Activated CD4-positive, alpha-beta T cell treated with anti-CD3 and anti-CD28 coated beads, Interleukin-2, Interleukin-6, amounts not matched to agents 100 ng/mL and 50 ng/mL, durations not matched to agents 16 hours and 8 hours (primary cell): ENCODE measurements at places on chromosomes 1 and 21.
A peak's percentile ranks its signal among the peaks of the same experiment; 100 is the strongest.

- DNase-seq, result no peak
Observed at GRCh38 chr1:93159337-93159736, 20.9 kb downstream of the TMED5 start.

GRCh38 chr1:76501586-76502219 lies 365.6 kb upstream of the ST6GALNAC5 start:
- no peak for DNase-seq

DNA sequence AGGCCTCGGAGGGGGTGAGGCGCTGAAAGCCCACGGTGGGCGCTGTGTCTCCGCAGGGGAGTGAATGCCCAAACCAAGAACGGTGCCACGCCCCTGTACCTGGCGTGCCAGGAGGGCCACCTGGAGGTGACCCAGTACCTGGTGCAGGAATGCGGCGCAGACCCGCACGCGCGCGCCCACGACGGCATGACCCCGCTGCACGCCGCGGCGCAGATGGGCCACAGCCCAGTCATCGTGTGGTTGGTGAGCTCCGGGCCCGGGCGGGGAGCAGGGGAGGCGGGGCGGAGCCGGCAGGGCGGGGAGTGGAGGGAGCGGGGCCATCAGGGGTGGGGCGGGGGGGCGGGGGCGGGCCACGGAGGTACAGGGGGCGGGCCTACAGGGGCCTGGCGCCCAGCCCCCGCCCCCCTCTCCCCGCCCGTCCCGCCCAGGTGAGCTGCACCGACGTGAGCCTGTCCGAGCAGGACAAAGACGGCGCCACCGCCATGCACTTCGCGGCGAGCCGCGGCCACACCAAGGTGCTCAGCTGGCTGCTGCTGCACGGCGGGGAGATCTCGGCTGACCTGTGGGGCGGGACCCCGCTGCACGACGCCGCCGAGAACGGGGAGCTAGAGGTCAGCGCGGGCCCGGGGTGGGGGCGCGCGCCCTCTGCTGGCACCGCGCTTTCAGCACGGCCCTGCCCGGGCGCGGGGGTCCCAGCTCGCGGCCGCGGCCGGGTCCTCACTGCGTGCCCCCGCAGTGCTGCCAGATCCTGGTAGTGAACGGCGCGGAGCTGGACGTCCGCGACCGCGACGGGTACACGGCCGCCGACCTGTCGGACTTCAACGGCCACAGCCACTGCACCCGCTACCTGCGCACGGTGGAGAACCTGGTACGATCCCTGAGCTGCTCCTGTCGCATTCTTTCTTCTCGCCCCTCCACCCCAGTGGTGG lies 15.9 kb downstream of the ESPN start:
- peak; percentile 77 for DNase-seq

DNA sequence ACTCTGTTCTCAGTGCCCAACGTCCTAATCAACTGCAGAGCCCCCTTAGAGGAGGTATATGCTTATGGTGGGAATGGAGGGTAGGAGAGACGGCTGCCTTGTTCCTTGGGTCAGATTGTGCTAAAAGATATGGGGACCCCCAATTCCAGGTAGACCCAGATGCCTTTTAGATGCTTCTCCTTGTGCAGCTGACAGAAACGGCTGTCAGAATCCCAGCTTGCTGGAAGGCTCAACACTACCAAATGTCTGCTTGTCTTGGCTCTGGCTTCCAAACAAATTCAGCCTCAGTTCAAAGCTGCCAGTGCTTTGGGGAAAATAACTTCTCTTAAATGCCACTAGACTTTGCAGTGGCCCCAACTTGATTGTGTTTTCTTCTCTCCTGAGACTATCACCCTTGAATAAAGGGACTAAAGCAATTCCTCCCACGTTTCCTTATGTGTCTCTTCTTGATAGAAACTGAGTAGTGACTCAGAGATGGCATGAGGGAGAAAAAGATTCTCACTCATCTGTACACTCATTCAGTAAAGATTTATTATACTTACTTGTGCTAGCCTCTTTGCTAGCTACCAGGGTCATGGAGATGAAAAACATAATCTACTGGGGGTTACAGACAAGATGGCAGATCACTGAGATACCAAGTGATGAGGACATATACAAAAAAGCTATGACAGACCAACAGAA lies 3.4 kb upstream of the RNF19B start:
- DNase-seq, result no peak

DNA sequence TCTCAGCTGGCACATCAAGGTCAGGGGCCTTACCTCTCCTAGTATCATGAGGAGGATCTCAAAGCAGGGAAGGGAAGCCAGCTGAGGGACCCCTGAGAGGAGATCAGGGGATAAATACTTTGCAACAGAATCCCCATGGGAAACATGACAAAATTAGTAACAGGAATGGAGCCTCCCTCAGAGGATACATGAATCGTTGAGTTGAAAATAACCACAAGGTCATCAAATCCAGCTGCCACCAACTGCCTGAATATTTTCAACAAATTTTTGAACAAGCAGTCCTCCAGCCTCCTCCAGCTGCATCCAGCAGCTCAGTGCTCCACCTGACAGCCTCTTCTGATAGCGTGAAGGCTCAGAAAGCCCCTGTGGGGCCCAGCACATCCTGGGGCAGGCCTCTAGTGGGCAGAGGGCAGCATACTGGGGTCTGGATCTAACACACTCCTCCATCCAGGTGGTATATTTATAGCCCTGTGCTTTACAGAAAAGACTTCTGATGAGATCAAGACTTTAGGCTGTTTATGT lies 404.3 kb downstream of the NTNG1 start:
- no peak for DNase-seq

GRCh38 chr1:7372477-7373120 lies 398.5 kb upstream of the VAMP3 start:
- no peak for DNase-seq

GRCh38 chr1:109267743-109268300 lies 15.1 kb downstream of the PSRC1 start:
- no peak for DNase-seq

GRCh38 chr1:47532921-47533792 lies 95.3 kb downstream of the FOXD2 start:
- no peak for DNase-seq
